ENCODE measurements at places on chromosomes 11 and 22.
A peak's percentile ranks its signal among the peaks of the same experiment; 100 is the strongest.

DNA sequence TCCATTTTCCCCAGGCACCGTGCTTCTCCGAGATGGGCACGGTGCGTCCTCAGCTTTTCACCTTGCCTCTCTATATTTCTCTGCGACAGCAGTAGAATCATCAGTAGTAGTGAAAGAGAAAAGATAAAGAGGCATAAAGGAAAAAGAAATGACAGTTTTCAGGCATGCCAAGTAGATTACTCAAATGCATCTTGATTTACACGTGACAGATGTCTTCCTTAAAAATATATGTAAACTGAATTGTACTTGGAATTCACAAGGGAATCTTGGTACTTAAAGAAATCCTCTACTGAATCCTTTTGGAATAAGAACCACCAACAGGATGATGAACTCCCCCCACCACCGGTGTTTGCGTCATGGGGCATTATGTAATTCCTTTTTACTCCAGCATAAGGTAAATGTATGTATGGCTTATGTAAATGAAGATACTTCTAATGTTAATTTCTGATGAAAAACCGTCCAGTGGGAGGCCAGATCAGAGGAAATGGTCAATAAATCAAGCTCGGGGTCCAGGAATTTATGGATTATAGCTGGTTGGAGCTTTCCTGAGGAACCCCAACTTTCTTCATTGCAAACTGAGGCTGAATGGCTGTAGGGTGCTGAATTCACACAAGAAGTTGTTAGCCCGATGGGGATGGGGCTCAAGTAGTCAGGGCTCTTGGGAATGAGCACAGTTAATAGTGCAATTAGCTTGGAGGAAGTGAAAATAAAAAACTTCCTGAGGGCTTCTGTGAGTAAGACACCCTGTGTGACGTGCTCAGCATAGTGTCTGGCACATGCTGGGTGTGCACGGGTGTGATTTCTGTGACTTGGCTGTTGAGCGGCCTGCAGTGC is 630.4 kb downstream of the OPCML start:
- no peak for DNase-seq

DNA sequence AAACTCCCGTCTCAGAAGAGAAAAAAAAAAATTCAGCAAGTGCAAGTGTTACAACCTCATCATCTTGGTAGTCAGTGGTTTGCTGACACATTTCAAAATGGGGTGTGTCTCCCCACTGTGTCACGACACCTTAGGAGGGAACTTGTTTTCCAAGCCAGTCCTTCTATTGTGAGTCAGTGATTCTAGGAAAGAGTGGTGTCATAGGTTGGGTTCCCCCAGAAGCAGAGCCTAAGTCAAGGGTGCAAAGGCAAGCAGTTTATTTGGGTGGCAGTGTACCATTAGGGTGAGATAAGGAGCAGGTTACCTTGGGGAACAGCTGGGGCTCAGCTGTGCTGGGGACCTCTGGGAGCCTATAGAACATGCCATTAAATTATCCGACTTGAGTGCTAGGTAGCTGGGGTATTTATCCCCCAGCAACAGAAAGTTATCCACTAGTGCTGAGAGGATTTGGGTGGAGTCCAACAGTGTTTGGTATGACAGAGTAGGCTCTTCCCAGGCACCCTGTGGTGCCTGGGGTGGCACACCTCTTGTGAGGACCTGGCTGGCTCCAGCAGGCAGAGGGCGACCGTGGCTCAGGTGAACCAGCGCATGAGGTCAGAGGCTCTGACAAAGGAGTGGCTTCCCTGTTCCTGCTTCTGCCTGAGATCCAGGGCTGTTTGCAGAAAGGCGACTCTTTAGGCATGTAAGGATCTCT is 41.7 kb downstream of the KIAA1671 start:
- DNase-seq, result no peak

DNA sequence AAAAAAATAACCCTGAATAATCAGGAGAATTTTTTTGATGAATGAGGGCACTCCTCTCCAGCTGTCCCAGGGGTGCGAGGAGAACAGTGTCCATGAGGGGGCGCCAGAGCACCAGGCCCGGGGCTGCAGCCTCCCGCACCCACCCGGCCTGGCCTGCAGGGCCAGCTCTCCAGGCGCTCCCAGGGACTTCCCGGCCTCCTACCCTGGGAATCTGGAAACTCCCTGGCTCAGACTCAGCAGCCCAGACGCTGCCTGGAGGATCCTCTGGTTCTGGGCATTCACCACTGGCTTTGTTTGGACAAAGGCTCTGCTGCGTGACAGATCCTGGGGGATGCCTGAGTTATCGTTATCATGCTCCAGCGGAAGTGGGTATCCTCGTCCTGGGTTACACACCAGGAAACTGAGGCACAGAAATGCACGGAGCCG is 31.0 kb downstream of the MCM5 start:
- DNase-seq, result peak; percentile 96

DNA sequence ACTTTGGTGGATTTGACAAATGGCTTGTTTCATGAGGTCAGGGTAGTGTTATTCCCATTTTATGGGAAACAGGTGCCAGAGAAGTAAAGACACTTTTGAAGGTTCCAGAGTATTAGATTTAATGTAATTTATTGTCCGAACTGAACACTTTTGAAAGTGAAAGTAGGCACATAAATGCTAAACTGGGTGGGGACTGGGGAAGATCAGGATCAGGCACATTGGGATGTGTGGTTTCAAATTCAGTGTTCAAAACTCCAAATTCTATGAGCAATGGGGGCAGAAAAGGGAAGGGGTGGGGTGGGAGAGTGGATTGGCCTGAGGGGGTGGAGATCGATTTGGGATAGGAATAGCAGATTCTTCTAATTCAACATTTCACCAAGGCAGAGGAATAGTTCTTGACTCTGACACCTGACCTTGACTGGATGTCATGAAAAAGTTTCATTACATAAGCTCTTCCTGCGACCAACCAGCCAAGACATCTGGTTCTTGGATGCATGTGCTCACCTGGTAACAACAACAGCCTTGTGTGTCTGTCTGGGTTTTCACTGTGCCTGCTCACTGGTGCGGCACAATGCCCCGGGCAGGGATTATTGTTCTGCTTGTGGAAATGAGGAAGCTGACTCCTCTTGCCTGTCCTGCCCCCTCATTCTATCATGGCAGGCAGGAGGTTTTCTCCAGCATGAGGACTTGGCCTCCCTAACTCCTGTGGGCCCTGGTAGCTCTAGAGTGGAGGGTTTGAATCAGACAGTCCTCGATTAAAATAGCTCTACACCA is 10.8 kb downstream of the PPFIBP2 start:
- DNase-seq, result no peak

- DNase-seq, result no peak
These were observed 420.0 kb downstream of the CTTN start for GRCh38 chr11:70818351-70818750.

- no peak for DNase-seq
These were observed 171.7 kb upstream of the NCAM1 start for GRCh38 chr11:112789481-112789880.

DNA sequence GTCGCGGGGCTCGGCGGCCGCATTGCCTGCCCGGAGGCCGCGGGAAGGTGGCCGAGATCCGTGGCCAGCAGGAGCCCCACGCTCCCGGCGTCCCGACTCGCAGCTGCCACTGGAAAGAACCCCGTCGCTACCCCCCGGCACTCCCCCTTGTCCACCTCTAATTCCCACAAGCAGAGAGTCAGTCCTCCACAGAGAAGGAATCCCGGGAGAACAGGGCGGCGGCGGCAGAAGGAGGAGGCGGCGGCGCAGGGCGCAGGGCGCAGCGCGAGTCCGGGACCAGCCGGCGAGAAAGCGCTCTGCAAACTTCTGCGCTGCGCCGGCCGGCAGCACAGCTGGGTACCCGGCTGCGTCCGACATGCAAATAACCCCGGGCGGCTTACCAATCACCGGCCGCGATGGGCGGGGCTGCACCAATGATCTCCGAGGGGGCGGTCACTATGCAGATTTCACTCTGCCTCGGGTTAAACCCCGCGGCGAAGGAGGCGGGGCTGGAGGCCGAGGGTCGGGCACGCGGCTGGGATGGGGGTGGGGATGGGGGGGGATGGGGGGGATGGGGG is at the start of gene ABTB2:
Gene ABTB2 (minus strand): TSS at position 310 of the 557 bp plus-strand sequence.
- peak; percentile 97 for DNase-seq

DNA sequence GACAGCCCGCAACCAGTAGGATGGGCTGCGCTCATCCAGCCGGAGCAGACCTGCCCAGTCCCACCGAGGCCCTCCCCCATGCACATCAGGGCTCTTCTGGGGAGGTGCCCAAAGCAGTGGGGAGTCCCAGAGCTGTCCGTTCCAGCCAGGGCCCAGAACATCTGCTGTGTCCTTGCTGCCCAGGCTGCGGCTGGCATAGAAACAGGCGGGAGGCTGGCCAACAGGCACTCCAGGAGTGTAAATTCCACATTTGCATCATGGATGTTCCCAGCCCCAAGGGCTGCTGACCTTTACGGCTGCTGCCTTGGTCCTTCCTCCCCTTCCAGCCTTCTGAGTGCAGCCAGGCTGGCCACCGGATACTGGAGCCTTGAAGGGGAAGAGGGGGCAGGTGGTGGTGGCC is 30.0 kb upstream of the SYT7 start:
- DNase-seq, result no peak

GRCh38 chr11:77449060-77449521 is 24.8 kb downstream of the PAK1 start:
- DNase-seq, result no peak

- no peak for DNase-seq
These were observed 225.3 kb downstream of the ADAMTS15 start for GRCh38 chr11:130673698-130674097.

DNA sequence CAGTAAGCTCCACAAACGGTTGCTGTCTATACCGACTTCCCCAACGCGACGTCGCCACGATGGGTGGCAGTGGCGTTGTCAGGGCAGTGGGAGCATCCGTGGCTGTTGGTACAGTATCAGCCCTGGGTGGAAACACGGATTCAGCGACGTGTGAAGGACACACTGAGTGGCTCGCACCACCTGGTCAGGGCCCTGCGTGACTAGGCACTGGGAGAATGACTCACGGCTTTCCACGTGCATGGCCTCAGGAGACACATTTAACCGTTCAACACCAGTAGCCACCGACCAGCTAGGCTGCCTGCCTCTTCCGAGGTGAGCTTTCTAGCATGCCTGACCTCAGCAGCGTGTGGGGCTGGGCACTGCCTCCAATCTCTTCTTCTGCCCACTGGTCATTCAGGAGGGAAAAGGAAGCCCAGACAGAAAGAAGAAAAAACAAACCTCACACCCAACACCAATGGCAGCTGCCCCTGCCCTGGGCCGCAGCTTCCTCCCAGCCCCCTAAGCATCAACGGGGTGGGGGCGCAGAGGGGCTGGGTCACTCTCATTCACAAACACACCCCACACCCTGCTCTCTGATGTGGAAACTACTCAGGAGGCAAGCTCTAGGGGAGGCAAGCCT is 59.0 kb downstream of the MYH9 start:
- no peak for DNase-seq

DNA sequence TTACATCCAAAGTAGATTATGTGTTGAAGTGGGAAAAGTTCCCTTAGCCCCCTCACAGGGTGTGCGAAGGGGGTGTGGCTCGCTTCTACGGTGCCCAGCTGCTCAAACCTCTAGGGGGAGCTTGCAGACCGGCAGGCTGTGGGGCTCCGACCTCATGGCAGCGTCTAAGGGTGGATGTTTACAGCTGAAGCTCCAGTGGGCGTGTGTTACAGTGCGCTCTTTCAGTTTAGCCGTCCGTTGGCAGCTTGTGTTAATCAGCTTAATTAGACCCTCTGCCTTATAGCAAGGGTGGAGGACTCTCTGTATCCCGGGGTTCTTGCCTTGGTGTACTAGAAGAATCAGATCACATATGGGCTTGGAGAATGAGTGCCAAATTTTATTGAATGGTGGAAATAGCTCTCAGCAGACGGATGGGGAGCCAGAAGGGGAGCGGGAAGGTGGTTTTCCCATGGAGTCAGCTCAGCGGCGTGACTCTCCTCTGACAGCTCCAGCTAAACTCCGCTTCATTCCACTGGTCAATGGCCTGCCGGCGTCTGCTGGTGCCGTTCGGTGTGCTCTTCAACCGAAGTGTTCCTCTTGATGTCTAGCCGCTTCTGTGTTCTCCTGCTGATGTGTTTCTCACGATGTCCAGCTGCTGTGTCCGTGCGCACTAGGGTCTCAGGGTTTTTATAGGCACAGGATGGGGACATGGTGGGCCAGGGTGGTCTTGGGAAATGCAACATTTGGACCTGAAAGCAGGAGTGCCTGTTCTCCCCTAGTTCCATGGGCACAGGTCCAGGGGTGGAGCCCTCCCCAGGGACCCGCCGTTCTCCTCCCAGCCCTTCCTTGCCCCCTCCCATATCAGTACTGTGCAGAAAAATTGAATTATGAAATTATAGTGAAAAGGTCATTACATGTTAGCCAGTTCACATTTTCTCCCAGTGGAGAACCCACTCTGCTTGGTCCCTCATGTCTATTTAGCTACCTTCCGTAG is 28.6 kb upstream of the OR10G7 start:
- peak; percentile 40 for DNase-seq

GRCh38 chr11:120179057-120179672 is 31.7 kb upstream of the OAF start:
- no peak for DNase-seq

DNA sequence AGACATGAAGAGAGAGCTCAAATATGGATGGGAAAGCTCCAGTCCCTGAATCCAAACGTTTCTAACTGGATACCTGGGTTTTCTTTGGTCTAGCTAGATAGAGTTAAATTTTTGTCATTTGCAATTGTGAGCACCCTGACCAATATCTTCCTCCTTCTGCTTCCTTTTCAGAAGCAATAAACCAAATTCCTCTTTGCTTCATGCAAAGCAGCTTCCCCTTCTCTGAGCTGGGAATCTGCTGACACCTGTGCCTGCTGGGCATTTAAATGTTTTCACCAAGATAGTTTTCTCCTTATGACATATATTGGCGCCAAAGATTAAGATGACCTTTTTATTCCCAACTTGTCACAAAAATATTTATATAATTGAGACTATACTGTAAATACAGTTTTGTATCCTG is 27.9 kb upstream of the PAK1 start:
- DNase-seq, result no peak

- no peak for DNase-seq
These were observed 17.1 kb upstream of the SNX32 start for GRCh38 chr11:65816696-65817095.

GRCh38 chr11:112852143-112852866 is 108.9 kb upstream of the NCAM1 start:
- no peak for DNase-seq

GRCh38 chr11:77821349-77821851 is 456 bp downstream of the AAMDC start:
- no peak for DNase-seq

- DNase-seq, result no peak
These were observed 72.1 kb upstream of the TENM4 start for GRCh38 chr11:79512706-79513469.

- DNase-seq, result no peak
These were observed 96.8 kb downstream of the BDNF start for GRCh38 chr11:27603376-27603990.

Measured in neural crest cell (in vitro differentiated cells).